ENCODE measurements at places on chromosomes 5 and 9.

- DNase-seq: no peak
Measured at GRCh38 chr5:145968970-145969713, 32.8 kb downstream of the SH3RF2 start.

DNA sequence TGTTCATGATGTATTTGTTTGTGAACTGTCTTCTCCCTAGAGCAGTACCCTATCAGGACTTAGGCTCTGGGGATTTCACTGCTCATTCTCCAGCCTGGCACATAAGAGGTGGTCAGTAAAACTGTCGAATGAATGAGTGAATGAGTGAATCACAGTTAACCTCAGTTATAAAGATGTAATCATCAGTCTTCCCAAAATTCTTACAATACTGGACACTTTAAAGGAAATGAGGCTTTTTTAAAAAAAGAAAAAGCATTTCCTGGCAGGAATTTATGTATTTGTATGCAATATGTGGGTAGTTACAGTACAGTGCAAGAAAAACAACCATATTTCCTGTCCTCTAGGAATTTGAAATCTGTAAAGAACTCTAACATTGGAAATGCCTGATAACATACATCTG, 59.6 kb downstream of the RAI14 start:
- no peak for DNase-seq

DNA sequence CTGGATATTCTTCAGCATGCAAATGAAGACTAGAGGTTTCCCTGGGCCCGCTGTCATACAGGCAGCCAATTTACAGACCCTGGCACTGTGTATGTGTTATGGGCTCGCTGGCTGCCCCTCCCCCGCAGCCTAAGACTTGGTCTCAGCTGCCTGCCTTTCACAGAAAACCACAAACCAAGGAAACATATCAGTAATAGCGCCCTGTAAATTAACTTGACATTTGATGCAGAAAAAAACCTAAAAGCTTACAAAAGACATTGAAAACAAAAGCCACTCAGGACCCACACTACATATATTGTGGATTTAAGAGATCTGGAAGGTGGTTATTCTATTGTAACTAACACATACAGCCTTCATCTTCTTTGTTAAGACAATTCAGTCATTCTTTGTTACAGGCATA, 287.0 kb upstream of the TMEM161B start:
- no peak for DNase-seq

DNA sequence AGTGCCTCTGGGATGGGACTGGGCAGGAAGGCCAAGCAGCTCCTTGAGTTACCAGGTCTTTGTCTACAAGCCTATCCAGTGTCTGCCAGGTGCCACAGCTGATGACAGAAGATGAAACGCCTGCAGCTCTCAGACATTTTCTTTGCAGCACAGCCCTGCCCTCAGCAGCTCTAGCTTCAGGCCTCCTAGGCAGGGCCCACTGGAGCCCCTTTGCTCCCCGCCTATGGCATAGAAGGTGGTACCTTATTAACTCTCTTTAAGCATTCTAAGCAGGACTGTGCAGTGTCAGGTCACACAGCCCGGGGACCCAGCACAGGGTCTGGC, 1.3 kb upstream of the SKP1 start:
- no peak for DNase-seq

DNA sequence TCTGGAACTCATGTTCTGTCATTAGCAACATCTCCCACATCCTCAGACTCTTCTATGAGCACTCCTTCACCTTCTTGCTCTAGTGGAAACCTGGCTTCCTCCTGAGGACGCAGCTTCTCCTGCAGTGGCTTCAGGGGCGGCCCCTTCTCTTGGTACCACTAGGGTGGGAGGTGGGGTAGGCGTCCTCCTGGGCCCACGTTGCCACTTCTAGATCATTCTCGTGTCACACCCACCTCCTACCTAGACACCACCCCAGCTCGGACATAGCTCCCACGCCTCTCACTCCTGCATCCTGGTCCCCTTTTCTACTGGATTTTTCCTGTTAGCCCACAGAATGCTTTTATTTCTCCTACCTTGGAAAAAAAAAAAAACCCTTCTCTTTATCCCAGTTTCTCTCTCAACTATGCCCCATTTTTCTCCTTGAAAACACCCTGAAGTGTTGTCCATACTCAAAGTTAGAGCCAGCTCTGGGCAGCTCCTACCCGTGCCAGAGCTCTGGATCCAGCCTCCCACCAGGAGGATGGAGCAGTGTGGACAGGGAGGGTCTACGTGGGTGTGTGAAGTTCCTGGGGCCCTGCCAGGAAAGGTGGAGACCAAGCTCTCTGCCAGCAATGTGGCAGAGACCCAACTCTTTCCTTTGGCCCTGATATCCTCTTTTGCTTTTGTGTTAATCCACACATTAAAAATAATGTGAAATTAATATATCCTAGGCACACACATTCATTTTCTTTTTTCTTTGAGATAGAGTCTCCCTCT, 179.2 kb downstream of the HSPA4 start:
- no peak for DNase-seq

DNA sequence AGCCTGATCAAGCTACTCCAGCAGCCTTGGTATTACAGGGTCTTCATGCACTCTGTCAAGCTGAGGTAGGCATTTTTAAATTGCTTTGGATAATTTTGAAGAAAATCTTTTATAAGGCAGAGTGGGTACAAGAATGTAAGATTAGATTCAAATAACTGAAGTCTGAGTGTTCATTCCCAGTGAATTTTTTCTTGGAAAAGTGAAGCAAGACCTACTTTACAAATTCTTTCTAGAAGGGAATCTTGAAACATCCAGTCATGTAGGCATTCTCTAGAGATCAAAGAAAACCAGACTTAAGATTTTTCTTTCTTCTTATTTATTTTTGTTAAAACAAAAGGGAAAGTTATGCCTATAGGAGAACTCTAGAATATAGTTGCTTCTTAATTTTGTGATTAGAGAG, 139.0 kb downstream of the FOCAD start:
- DNase-seq: no peak

- no peak for DNase-seq
Measured at GRCh38 chr5:87277279-87277835, 9.7 kb downstream of the RASA1 start.

Measured in smooth muscle cell of the brain vasculature (primary cell).